ENCODE measurements at places on chromosomes 13 and 19. TPM values are rescaled to one million over a fixed set of nuclear protein-coding genes. Genes with fewer than 3 reads are reported as not detected.

The GNG8 gene
- not detected for total RNA-seq

The ZBTB32 gene
- total RNA-seq = not detected

The PODNL1 gene
- 1.7 TPM for total RNA-seq

The TUBA3C gene
- not detected for total RNA-seq

The HIPK4 gene
- under 0.01 TPM for total RNA-seq

The MEIS3 gene
- 6.7 TPM for total RNA-seq

The ACP7 gene
- total RNA-seq = 0.45 TPM

The PGLYRP2 gene
- not detected for total RNA-seq

The CABP5 gene
- not detected for total RNA-seq

The ZNF628 gene
- 5.4 TPM for total RNA-seq

The KIR2DL4 gene
- not detected for total RNA-seq

The KLK7 gene
- not detected for total RNA-seq

The VSTM2B gene
- not detected for total RNA-seq

The COLGALT1 gene
- 158 TPM for total RNA-seq

The ZNF541 gene
- total RNA-seq = not detected

The ZIC2 gene
- not detected for total RNA-seq

The ZNF793 gene
- total RNA-seq = 2.7 TPM

Measured in bronchus fibroblast of lung (primary cell).